NCI-H226 (cell line): ENCODE measurements at places on chromosomes 7 and 10.

- peak; percentile 28 for DNase-seq
These were observed 74.0 kb downstream of the DGKI start for GRCh38 chr7:137772748-137773147.

DNA sequence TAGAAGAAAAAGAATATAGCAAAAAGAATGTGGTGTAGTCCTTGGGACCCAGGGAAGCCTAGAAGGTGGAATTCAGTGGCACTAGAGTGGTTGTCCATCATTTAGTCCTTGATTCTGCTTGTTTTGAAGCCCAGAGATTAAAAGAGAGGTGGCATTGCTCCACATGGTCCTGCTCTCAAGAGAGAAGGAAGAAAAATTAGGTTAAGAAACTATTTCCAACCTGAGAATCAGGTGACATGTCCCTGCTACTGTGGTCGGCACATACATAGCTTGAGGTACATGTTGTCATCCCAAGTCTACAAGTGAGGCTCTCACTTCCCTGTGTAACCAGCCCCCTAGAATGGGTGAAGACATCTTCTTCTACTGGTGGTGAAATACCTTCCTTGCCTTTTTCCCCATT lies at the start of gene OR9A2:
Gene OR9A2 (minus strand): TSS at position 101 of the 400 bp plus-strand sequence. CDS start 0 bp downstream, at position 101.
- no peak for DNase-seq

DNA sequence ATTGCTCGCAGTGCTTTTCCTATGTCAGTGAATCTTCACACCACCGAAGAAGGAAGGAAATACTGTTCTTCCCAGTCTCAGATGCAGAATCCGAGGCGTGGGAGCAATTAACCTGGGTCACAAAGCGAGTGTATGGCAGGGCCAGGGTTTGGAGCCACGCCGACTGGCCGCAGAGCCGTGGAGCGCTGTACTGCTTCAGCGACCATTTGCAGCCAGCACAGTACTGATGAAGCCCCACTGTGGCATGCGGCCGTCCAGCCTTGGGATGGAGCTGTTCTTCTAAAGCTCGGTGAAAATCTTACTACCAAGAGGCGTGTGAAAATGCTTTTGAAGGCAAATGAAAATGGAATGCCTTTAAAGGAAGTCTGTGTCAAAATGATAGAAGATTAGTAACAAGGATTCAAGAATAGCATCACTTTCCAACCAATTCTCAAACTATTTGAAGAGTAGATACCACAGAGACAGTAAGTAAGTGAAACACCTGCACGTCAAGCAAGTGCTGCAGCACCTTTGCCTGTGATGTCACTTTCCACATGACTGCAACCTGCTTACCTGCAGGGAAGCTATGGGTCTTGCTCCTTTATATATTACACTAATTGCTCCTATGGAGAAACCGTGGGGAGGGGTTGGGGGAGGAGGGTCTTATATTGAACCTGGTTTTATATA lies 4.9 kb downstream of the PPP2R2D start:
- DNase-seq = no peak

DNA sequence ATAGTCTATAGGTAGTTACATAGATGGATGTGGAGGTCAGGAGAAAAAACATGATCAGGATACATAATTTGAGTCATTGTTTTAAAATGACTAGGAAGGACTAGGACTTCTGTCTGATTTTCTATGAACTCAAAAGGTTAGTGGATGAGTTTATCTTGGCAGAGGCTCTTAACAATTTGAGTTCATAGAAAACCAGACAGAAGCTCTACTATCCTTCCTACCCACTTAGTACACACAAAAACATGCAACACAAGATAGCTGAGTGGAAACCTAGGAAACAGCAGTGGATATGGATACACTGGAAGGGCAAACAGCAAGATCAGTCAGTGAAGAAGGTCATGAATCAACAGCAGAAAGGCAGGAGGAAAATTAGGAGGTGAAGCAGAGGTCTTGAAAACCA lies 84.6 kb downstream of the VPS50 start:
- no peak for DNase-seq

GRCh38 chr7:100674411-100675104 lies 1.0 kb downstream of the GNB2 start:
- no peak for DNase-seq

DNA sequence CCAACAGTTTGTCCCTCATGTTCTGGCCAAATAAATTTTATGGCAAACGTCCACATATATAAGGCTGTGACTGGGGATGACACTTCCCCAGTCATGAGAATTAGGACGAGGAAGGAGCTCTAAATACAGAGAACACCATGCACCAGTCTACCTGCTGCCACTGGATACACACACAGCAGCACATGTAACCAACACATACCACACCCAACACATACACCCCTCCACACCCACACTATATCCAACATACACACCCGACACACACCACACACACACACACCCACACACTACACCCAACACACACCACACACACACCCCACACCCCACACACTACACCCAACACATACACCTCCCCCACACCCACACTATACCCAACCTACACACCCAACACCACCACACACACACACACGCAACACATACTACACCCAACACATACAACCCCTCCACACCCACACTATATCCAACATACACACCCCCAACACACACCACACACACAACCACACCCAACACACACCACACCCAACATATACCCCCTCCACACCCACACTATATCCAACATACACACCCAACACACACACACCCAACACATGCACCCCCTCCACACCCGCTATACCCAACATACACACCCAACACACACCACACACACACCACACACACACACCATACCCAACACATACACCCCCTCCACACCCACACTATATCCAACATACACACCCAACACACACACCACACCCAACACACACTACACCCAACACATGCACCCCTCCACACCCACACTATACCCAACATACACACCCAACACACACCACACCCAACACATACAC lies 74.1 kb downstream of the HIPK2 start:
- DNase-seq = no peak

- DNase-seq = no peak
These were observed 22.4 kb downstream of the STN1 start for GRCh38 chr10:103895411-103896186.

DNA sequence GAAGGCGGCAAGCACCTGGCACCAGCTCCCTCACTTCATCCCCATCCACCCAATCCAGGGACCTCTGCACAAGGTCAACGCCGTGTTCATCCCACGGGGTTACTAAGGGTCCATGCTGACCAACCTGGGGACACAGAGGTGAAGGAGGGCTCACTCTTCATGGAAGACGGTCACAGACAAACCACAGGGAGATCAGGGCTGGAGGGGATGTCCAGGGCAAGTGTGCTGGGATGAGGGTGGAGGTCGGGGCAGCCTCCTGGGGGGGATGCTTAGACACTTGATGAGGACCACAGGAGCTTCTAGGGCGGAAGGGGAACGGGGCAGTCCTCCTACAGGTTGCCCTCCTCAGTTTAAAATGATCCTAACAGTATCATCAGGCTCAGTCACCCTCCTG lies 46.7 kb downstream of the FAM53B start:
- DNase-seq = no peak

GRCh38 chr10:24417053-24417452 lies 208.1 kb downstream of the KIAA1217 start:
- no peak for DNase-seq

DNA sequence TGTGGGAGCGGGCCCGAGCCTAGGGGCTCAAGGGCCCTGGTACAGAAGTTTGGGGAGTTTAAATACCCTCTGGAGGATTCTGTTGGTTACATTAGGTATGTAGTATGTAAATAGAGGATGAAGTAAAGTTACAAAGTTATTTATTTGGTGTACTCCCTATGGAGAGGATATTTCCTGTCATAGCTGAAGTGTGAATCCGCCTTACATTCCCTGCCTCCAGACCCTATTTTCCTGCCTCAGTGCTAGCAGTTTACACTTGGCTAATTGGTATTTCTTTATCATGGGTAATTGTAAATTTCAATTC lies 60.6 kb upstream of the KLF14 start:
- DNase-seq = no peak

DNA sequence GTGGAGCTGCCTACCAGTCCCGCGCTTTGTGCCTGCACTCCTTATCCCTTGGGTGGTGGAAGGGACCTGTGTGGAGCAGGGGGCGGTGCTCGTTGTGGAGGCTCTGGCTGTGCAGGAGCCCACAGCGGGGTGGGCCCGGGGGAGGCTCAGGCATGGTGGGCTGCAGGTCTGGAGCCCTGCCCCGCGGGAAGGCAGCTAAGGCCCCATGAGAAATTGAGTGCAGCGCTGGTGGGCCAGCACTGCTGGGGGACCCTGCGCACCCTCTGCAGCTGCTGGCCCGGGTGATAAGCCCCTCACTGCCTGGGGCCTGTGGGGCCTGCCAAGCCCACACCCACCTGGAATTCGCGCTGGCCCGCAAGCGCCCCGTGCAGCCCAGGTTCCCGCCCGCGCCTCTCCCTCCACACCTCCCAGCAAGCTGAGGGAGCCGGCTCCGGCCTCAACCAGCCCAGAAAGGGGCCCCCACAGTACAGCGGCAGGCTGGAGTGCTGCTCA lies 859.6 kb upstream of the KCND2 start:
- no peak for DNase-seq

GRCh38 chr10:106424981-106425380 lies 739.5 kb downstream of the SORCS1 start:
- DNase-seq = no peak

DNA sequence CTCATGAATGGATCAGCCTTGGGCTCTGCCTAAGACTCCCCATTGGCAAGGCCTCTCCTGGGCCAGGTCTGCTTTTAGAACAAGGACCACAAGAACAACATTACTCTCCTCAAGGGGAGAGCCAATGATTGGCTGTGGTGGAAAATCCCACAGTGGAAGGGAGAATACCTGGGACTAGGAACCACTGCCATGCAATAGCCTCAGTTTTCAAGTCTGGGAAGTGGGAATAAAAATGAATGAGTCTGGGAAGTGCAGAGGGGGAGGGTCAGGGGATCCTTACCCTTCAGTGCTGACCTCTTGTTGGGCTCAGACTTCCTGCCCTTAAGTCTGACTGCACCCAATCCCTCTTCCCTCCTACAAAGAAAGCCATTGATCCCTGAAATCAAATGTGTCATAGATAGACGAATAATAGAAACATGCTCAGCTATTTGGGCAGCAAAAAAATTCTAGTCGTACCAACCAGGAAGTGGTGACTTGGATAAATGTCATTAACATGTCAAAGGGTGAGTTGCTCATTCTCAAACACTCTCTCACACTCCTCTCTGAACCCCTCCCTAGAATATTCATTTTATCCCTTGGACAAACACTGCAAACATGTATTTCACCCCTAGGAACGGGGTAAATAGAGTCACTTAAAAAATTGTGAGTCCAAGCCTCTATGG lies 123.6 kb downstream of the SH3PXD2A start:
- no peak for DNase-seq

- no peak for DNase-seq
These were observed 57.7 kb downstream of the PTPRE start for GRCh38 chr10:127964621-127965020.

GRCh38 chr10:73768881-73769280 lies 13.0 kb upstream of the CHCHD1 start:
- DNase-seq = no peak
